ENCODE measurements at places on chromosomes 5 and 9.

- no peak for DNase-seq
Observed at GRCh38 chr5:35856765-35857351, at the start of gene IL7R. IL7R (plus strand) TSS chr5:35856891; CDS start chr5:35856978, 87 bp downstream.

DNA sequence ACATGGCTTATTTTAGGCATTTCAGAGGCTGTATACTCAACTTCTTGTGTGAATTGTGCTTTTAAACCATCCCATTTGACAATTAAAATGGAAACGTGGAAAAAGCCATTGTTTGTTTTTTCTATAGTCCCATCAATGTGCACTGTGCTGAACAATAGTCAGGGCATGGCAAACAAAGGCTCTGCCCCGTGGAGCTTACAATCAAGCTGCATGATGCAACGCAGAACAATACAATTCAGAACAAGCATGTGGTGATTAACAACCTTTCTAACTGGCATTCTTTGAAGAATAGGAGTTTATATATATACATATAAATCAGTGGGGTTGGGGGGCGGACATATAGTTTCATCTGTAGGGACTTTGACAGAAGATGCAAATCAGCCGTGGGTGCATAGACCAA, 2125.4 kb upstream of the WWC1 start:
- no peak for DNase-seq

GRCh38 chr9:19050637-19051591, 1.7 kb downstream of the RRAGA start:
- no peak for DNase-seq

DNA sequence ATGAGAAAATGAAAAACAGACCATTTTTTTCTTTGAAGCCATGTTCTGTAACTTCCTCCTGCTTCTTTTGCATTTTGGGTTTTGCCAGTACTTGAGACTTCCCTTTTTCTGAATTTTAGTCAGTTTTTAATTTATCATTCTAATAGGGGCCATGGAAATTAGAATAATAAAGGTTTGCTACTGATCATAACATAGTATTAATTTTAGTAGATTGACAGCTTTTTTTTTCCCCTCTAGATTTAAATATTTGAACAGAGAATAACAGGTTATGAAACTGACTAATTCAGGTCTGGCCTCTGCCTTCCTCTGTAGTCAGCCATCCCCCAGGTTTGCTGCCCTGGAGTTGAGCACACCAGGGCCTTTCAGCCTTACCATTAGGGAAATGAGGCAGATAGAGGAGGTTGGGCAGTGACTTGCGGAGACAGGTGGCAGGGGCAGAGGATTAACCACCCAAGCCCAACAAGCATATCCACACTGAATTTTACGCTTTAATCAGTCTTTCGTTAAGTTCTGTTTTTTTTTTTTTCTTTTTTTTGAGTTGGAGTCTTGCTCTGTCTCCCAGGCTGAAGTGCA, 80.1 kb upstream of the TNFAIP8 start:
- DNase-seq = no peak

- no peak for DNase-seq
Observed at GRCh38 chr5:166499447-166500240, 1791.8 kb upstream of the WWC1 start.

DNA sequence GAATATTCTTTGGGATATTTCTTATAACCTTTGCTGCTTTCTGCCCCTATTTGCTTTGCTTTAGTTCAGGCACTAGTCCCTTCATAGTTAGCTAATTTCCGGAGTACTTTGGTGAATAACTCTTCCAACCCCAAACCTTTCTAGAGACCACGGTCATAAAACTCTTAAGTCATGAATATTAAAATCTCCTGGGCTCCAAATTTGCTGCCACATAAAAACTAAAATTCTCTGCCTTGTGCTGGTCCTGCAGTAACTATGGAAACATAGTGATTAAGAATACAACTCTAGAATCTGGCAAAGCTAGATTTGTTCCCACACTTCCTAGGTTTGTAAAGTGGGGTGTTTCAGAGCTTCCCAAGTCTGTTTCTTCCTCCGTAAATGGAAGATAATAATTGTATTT, 10.0 kb upstream of the ACTBL2 start:
- no peak for DNase-seq

DNA sequence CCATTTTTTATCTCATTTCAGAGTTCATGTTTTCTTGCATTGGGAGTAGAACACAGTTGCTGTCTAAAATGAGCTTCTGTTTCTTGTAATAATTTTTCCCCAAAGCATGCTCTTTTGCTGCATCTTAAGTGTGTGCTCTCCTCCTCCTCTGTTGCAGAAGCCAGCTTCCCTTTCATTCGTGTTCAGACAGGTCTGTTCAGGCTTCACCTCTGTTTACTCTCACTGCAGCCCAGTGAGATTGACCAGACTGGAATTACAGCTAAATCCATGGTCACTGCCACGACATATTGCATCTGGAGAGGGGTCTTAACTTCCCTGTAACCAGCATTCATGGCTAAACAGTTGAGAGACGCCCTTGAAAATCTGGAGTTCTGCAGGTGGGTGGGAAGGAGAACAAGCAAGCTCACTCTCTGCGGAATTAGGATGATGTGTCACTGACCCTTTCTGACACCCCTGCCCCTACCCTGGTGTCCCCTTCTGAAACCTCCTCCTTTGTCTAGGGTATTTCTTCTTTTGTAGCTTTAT, 223.2 kb downstream of the FSTL4 start:
- no peak for DNase-seq

GRCh38 chr5:32285510-32286138, 27.1 kb downstream of the MTMR12 start:
- no peak for DNase-seq

DNA sequence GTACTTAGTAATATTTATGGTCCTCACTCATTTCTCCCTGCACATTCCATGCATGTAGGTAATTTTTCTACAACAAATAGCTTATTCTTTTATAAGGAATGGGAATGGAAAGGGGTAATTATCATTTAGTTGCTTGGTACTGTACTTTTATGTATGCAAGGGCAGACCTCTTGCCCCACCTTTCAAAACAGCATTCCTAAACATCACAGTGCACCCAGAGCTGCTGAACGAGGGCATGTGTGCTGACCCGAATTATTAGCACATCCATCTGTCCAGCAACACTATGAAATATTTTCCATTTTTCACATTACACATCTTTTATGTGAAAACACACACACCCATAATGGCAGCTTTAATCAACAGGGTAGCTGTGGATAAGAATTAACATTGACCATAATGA, 228.6 kb upstream of the ARRDC3 start:
- no peak for DNase-seq

- no peak for DNase-seq
Observed at GRCh38 chr5:33317271-33317670, 123.5 kb upstream of the TARS1 start.

DNA sequence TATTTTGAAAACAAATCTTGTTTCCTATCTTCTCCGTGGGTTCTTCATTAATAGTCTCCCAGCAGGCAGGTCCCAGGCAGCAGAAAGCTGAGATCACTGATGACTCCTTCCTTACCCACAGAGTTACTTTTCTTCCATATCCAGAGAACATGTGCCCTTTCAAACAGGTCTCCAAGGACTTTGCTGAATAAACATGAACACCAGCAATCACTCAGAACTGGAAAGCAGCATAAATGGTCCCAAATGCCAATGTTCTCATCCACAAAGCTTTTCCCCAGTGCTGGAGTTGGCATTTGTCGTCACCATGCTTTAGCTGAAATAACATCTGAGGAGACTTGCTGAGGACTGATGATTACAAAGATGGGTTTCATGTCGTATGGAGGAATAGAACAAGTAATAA, 134.0 kb downstream of the YIPF5 start:
- no peak for DNase-seq

GRCh38 chr5:131263648-131264450, at the start of gene CDC42SE2:
CDC42SE2 (plus strand) TSS chr5:131264053; CDS start chr5:131359494, 95,441 bp downstream.
- DNase-seq = peak; percentile 91

- no peak for DNase-seq
Observed at GRCh38 chr5:54073131-54073530, 237.2 kb downstream of the ARL15 start.

DNA sequence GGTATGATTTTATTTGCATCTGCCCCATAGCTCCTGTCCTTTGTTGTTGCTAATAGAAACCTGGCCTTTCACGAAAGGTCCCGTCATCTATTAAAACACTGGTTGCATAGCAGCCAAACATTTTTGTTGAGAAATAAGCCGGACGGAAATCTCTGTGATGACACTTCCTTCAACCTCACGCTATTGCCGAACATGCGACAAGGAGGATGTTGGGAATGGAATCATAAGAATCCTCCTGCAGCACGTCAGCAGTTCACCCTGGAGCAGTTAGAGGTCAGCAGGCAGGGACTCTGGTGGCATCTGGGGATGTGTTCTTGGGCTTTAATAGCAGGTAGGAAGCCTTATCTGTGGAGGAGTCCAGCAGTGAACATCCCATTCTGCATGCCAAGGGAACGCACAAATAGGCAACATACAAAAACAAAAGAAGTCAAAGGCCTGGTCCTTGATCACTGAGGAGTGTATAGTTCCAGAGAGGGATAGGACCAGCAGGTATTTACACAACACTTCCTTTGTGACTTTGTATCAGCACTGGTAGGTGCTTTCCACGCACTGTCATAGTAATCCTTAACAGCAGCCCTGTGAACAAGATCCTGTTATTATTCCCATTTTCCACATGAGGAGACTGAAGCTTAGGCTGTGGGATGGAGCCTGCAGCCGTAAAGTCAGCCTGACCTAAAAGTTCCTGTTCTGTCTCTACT, 33.4 kb downstream of the ARHGAP26 start:
- no peak for DNase-seq

DNA sequence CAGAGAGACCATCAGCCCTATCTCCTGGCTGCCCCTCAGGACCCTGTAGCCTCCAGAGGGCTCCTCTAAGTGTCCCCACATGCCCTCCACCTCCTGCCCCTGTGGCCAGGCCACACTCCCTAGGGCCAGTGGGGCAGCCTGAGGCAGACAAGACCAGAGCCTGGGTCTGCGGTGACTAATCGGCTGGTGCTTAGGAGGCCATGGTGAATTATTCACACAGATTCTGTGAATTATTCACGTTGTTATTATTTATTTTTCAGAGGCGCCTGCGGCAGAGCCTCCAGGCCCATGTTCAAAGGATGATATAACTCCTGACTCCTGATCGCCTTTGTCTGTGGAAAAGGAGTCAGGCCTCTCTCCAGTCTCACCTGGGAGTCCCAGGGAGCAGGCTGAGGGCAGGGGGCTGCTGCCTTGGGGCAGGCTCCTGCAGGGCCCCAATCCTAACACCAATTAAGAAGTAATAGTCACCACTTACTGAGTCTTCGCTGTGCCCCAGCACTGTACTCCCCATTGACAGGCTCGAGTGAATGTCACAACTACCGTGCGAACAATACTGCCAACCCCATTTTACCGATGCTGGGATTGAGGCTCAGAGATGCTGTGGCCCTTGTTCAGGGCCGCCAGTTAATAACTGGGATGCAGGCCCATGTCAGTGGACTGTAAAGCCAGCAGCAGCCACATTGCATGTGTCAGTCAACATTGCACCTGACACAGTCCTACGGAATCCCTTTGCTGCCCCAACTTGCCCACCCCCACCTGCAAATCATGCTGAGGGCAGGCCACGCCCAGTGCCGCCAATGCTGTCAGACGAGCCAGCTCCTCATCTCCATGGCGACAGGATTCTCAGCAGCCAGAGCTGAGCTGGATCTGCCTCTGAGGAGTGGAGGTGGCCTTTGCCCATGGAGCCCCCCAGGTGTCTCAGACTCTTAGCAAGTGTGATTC, 94.9 kb downstream of the PCDH1 start:
- DNase-seq = peak; percentile 41

DNA sequence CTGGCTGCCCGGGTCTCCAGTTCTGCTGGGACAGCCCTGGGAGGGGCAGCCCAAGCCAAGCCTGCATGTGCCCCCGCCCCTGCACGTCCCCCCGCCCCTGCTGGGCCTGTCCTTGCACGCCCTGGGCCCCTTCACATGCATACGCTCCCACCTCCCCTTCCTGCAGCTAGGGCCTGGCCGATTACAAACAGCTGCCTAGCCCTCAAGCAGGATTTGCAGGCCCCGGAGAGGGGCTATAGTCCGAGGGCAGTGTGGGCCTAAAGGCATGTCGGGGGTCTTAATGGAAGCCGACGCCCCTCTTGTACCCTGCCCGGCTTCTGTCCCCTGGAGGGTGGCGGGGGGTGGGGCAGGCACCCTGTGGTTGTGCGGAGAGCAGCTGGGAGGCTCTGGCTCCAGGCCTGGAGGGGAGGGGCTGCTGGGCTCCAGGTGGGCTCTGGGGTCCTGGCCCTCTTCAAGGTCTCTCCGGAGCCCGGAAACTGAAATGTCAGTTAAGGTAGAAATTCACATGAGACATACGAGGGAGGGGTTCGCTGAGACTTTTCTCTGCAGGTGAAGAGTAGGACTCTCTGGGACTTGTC, 16.9 kb downstream of the COL5A1 start:
- DNase-seq = peak; percentile 10

GRCh38 chr5:107428303-107428813, 242.4 kb downstream of the EFNA5 start:
- DNase-seq = no peak

DNA sequence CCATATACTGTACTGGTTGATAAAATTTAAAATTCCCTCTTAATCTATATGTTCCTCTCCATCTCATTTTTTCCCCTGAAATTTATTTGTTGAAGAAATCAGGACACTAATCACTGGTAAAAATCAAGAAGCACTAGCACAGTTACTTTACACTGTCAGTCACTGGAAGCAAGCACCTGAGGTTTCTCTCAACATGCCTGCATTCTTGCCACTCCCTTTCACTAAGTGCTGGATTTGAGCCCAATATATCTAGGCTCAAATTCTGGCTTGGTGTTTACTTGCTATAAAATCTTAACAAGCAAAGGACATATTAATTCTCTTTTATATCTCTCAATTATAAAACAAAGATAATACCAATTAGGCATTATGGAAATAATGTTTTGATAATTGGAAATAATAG, 58.6 kb downstream of the DIAPH1 start:
- DNase-seq = no peak

DNA sequence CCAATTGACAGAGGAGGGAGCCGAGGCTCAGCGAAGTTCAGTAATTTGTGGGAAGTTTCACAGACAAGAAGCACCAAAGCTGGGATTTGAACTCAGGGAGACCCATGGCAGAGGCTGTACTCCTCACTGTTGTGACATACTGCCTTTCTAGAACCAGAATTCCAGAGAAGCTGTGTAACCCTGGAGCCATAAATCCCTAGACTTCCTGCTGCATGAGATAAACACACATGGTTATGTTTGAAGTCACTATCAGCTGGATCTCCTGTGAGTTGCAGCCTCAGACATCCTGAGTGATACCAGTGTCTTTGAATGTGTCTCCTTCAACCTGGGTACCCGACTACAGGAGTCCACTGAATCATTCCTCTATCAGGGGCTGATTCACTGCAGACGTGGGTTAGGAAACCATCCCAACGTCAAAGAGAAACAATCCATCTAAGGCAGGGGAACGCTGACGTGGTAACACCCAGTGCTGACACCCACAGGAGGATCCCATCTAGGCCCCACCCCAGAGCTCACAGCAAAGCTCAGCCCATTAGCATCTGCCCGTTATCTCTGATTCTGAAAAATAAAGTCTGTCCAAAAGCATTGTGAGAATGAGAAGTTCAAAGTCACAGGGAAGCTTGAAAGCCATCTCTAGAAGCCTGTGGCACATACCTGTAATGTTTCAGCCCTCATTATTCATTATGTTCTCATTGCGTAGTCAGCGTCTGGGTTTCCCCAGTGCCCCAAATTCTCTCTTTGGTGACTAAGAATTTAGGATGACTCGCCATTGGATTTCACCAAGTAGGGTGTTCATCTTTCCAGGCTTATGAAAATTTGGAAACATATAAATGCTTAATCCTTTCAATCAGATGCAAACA, 36.3 kb upstream of the BASP1 start:
- DNase-seq = no peak

- DNase-seq = no peak
Observed at GRCh38 chr9:93963969-93964368, 8.8 kb upstream of the BARX1 start.

- no peak for DNase-seq
Observed at GRCh38 chr5:110853267-110853666, 114.5 kb downstream of the SLC25A46 start.

Data from BE2C (cell line).